ENCODE measurements at places on chromosomes 7 and 10.

- peak; percentile 24 for DNase-seq
Measured at GRCh38 chr7:66043681-66044497, 31.7 kb upstream of the ASL start.

DNA sequence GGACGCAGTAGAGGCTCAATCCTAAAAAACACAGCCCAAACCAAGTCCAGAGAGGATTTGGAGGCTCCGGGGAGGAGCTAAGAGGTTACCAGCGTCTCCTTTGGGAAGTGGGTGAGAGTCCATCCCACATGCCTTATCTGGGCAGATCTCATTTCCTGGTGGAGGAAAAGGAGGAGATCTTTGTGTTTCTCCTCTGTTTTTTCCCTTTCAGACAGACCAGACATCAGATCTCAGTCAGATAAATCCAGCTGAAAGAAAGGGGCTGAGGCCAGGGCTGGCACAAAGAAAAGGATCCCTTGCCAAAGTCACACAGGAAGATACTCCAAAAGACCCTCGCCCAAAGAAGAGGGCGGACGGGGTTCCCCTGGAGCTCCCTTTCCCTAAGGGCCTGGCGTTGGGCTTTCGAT is 58.3 kb upstream of the COMTD1 start:
- DNase-seq: no peak

DNA sequence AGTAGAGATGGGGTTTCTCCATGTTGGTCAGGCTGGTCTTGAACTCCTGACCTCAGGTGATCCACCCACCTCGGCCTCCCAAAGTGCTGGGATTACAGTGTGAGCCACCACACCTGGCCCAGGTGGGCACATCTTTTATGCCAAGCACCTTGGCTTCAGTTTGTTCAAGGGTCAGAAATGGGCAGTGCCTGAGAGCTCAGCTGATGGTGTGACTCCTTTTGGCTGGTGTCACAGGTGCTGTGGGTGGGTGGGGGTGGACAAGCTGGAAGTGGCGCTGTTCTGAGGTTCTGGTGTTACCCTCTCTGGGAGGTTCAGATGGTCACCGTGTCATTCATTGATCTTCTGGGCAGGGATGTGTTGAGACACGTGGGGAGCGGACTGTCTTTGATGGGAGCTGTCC is 11.5 kb downstream of the ADCY1 start:
- DNase-seq: no peak

DNA sequence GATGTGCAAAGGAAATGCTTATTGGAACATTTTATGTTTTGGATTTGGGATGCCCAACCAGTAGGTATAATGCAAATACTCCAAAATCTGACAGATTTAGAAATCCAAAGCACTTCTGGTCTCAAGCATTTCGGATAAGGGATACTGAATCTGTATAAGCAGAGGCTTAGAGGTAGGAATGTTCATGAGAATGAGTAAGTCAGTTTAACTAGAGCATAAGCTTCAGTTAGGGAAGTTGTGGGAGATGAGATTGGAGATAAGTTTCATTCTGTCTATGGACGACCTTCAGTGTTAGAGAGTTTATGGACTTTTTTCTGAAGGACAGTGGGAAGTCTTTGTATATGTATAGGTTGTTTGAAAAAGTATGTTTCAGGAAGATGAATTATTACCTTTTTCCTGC is 10.4 kb downstream of the TAX1BP1 start:
- peak; percentile 40 for DNase-seq

GRCh38 chr7:46583656-46584055 is 662.6 kb upstream of the IGFBP3 start:
- no peak for DNase-seq

- DNase-seq: no peak
Measured at GRCh38 chr10:114077815-114078219, 34.2 kb downstream of the ADRB1 start.

DNA sequence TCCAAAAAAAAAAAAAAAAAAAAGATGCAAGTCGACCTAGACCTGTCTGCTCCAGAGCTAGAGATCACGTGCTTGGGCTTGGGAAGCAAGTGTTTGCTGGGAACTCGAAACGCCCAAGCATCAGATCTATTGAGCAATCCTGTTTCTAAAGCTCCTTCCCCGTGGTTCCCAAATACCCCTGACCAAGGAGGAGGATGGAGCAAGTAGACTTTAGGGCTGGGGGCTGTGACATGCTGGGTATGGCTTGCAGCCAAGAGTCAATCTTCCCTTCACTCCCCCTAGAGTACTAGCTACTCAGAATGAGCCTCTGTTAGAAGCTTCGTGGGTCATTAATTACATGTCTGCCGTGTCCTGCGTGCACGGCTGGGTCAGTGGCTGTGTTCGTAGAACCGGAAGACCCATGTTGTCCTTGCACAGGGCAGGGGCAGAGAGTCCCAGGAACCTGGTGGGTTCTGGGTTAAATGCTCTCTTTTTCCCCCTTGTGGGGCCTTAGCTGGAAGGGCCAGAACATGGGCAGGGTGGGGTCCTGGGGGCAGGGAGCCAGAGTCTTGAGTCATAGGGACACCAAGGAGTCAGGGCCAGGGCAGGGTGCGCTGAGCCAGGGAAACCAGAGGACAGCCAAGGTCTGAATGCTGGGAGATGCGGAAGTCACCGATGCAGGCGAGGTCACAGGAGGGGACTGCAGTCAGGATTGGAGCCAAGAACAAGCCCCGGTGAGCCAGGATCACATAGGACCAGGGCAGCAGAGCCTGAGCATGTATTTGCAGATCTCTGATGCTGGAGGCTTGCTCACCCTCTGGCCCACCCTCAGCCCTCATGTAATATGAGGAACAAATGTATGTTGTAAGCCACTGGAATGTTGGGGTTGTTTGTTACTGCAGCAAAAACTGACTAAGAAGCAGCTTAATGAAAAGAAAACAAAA is 34.6 kb upstream of the TPST1 start:
- DNase-seq: no peak

DNA sequence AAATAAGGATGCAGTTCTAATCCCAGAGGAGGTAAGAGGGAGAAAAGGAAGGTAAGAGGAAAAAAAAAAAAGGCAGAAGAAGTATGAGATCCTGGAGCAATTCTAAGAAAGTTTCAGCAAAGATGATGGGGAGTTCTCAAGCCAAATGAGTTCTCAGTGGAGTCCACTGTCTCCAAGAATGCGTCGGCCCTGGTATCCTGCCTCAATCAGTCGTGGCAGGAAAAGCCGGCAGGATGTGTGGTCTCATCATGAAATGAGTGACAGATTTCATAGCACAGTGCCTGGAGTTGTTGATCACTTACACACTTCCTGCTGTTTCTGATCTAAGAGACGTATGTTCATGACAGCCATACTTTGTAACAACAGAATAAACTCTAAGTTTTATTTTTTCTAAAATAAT is 554.9 kb downstream of the NXPH1 start:
- no peak for DNase-seq

GRCh38 chr10:94936721-94937120 is 1.7 kb upstream of the CYP2C9 start:
- DNase-seq: no peak

Measured in NB4 (cell line).